ENCODE measurements at places on chromosomes 5 and 9.

DNA sequence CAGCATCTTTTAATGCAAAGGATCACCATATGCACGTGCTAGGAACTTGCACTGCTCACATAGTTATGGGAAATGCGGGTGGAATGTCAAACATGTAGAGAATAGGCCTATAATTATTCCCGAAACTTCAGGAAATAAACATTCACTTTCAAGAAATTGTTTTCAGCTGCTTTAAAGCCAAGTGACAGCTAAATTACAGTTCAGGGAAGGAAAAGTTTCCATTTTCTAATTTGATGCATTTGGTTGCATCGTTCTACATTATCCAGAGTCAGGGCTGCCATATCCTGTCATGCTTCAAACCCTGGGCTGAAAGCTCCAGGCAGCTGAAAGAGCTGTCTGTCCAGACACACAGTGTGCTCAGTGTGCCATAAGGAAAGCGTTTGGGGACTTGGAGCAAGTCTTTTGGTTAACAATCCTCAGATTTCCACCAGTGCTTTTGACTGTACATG lies 518.1 kb downstream of the CSNK1G3 start:
- no peak for DNase-seq

GRCh38 chr9:87140605-87141109 lies 193.4 kb upstream of the GAS1 start:
- no peak for DNase-seq

- no peak for DNase-seq
These were observed 126.3 kb downstream of the MELK start for GRCh38 chr9:36698984-36699383.

DNA sequence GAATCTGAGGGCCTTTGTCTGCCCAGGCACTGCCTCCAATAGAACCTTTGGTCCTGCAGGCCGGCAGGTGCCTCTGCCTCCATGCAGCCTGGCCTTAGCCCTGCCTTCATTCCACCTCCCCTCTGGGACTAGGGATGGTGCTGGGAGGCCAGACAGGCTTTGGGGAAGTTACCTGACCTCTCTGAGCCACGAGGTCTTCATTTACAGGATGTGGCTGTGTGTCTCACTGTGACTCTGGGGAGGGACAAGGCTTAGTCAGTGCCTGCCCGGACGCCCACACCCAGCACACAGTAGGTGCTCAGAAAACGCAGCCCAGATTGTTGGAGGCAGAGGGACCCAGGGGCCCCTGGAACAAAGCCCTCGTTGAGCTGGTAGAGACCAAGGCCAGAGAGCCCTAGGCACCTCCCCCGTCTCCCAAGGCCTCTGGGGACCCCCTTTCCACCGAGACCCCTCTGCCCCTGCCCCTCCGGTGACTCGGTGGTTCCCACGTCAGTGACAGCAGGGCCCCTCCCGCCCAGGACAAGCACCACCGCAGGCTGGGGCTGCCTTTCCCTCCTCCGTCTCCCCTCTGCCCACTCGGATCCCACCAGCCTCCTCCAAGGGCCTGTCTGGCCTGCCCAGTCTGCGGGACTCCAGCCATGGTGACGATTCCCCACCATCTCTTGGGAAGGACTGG lies 46.9 kb upstream of the EGFL7 start:
- no peak for DNase-seq

DNA sequence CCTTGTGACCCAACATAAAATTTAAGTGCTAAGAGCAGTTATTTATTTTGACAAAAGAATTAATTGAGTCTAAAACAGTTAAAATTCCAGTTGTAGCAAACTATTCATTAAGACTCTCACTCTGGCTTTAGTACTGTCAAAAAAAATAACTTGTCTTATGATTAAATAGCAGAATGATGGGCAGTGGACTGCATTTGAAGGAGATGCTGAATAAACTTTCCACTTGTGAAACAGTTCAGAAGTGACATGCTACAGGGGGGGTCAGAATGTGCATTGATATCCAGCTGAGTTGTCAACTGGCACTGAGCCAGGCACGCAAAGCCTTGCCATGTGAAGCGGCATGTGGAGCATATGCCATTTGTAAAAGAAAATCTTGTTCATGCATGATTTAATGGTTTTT lies 76.0 kb downstream of the FCHO2 start:
- DNase-seq = no peak

DNA sequence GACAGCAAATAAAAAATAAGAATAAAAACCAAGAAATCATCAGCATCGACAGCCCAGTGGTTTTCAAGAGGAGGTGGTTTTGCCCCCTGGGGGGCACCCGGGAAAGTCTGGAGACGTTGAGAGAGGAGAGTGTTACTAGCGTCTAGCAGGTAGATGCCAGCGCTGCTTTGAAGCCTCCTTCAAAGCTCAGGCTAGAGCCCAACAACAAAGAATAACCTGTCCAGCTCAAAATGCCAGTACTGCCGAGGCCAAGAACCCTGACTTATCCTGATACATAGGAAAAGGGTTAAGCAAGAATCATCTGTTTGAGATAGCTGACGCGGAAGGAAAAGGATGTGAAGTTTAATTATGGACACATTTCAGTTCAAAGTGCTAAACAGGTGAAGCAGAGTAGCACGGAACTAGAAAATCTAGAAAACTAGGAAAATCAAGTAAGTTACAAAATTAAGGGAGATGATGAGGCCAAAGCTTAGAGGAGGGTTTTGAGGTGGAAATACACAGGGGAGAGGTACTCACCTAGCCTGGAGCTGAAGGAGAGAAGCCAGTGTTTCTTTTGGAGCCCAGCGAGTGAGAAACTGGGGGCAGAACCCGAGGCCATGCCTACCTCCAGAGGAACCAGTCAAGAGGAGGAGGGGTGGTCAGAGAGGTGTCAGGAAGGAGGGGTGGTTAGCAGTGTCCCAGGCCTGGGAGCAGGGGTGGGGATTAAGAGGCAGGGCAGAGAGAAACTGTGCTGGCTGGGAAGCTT lies 121.0 kb upstream of the RETREG1 start:
- DNase-seq = no peak

DNA sequence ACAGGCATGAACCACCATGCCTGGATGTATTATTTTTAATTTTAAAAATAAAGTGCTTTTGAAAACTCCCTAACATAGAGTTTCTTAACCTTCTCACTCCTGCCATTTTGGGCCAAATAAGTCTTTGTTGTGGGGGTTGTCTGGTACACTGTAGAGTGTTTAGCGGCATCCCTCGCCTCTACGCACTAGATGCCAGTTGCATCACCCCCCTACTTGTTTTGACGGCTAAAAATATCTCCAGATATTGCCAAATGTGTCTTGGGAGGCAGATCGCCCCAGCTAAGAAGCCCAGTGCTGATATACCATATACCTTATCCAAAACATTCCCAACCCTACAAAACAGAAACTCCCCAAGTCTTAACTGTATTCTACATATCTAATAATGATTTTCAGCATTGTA lies 54.6 kb downstream of the SCAI start:
- no peak for DNase-seq

DNA sequence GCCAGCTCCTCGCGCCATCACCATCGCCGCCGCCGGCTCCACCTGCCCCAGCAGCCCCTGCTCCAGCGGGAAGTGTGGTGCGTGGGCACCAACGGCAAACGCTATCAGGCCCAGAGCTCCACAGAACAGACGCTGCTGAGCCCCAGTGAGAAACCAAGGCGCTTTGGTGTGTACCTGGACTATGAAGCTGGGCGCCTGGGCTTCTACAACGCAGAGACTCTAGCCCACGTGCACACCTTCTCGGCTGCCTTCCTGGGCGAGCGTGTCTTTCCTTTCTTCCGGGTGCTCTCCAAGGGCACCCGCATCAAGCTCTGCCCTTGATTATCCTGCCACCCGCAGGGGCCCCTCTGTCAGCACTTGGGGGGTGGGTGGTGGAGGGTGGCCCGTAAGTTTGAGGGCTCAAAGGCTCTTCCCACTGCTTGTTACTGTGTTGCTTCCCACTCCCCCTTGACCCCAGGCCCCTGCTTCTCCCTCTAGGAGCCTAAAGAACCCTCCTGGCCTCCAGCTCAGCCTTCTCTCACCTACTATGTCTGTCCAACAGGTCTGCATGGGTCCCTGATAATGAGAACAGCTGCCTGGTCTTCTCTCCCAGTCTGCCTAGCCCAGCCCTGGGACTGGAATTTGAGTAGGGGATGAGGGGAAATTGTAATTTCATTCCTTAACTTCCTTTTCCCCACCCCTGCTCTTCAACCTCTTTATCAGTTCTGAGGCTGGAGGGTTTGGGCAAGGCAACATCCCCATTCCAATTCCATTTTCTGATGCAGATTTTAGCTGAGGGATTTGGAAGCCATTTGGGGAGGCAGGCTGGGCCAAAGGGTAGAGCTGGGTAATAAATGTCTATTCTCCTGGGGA lies 9.0 kb downstream of the RACK1 start:
- DNase-seq = no peak

- DNase-seq = no peak
These were observed 32.4 kb downstream of the LIFR start for GRCh38 chr5:38524022-38524421.

GRCh38 chr5:55324815-55325418 lies 17.1 kb downstream of the MTREX start:
- no peak for DNase-seq

GRCh38 chr5:135324897-135325650 lies 74.0 kb downstream of the MACROH2A1 start:
- no peak for DNase-seq

GRCh38 chr5:1264211-1264610 lies 30.7 kb downstream of the TERT start:
- DNase-seq = no peak

- DNase-seq = no peak
These were observed 19.8 kb upstream of the NUDT12 start for GRCh38 chr5:103582364-103582763.

Measured in GM12892 (cell line).